ENCODE measurements at places on chromosomes 6 and 20.

- DNase-seq, result no peak
Observed at GRCh38 chr20:6764619-6765018, 2.9 kb upstream of the BMP2 start.

- DNase-seq, result peak; percentile 2
Observed at GRCh38 chr6:143707697-143708096, 29.9 kb downstream of the PHACTR2 start.

DNA sequence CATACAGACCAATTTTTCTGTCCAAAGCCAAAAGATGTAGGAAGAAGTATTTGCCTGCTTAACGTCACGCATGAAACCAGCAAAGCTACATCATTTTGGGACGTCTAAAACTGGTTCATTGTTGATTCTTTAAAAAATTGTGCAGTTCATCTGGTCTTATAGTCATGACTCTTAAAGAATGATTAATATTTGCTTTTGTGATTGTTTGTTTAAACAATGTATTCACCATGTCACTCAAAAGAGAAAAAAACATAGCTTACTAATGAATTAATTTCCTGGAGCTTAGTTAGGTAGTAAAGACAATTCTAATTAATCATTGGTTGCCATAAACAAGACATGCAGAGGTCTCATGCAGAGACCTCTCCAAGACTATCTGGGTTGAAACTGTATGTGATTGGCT is 157.3 kb downstream of the RPS12 start:
- DNase-seq, result no peak

- DNase-seq, result no peak
Observed at GRCh38 chr6:110708295-110708950, 106.8 kb downstream of the CDK19 start.

DNA sequence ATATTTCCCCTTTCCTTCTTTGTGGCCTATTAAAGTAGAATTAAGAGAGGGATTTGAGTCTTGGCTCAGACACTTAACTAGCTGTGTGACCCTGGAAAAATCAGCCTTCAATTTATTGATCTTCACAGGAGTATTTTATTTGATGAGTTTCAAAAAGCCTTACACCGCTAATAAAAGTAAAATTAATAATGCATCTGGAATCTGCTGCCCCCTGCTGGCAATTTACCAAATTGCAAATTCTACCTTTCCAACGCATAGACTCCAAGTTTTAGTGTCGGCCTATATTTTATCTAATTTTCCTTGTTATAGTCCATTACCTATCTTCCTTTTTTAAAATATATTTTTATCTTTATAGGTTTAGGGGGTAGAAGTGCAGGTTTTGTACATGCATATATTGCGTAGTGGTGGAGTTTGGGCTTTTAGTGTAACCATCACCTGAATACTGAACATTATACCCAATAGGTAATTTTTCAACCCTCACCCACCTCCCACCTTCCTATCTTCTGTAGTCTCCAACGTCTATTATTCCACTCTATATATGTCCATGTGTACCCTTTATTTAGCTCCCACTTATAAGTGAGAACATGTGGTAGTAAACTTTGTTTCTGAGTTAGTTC is 46.3 kb downstream of the GOPC start:
- peak; percentile 32 for DNase-seq

- no peak for DNase-seq
Observed at GRCh38 chr20:53355790-53356189, 237.8 kb downstream of the ZNF217 start.

DNA sequence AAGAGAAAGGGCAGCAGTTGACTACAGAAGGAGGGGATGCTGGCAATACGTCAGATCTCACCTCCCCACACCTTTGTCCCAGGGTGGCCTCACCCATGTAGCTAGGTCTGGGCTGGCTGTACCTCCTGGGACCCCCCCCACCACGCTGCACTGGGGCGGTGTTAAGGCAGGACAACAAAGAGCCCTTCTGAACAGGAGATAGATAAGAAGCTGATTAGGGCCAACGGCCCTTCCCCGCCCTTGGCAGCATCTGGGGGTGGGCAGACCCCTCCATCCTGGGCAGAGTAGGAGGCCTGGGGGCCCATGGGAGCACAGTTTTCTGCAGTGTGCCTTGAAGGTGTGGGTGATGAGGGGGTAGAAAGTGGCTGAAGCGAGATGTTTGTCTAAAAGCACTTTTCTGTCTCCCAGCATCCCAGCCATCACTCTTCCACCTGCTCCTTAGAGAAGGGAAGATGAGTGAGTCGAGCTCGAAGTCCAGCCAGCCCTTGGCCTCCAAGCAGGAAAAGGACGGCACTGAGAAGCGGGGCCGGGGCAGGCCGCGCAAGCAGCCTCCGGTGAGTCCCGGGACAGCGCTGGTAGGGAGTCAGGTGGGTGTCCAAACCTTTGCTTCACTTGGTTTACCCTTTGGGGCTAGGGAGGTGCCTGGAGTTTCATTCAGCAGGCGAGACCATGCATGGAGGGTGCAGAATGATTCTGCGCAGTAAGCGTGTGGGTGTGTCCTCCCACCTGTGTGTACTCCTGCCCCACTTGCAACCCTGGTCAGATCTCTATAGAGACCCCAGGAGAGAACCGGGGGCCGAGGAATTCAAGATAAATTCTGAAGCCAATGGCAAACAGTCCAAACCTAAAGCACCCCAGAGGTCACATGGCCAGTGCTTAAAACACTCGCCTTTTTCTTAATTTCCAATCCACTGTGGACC is 3.9 kb downstream of the HMGA1 start:
- no peak for DNase-seq

DNA sequence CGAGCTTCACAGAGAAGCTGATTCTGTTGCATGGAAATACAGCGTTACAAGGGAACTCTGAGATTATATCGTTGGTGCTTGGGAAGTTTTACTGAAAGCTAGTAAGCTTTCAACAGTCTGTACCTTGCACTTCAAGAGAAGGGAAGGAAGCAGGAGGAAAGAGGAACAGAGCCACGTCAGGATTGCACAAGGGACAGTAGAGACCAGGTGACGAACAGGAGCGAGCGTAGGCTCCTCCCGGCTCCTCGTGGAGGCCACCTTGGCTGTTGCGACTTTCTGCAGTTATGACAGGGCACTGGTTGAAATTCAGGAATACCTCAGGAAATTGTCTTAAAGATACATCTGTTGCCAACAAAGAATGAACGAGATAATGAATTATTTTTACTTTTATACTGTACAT is 18.8 kb downstream of the RTF2 start:
- no peak for DNase-seq

GRCh38 chr20:10671919-10672623 is 1.7 kb downstream of the JAG1 start:
- DNase-seq, result no peak

DNA sequence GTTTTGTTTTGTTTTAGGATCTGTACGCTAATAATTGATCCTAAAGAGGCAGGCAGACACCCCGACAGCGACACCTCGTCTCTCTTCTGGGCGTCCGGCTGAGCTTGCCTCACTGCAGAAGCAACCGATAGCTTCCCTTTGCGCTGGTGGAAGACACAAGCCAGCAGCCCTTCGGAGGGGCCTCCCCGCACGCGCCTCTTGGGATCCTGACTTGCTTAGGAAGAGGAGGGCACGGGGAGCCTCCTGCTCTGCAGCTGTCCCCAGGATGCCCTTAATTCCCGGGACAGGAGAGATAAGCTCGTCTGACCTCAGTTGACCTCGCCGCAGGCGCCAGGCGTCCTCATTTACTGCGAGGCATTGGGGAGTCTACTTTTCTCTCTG is 94.0 kb downstream of the CD83 start:
- no peak for DNase-seq

DNA sequence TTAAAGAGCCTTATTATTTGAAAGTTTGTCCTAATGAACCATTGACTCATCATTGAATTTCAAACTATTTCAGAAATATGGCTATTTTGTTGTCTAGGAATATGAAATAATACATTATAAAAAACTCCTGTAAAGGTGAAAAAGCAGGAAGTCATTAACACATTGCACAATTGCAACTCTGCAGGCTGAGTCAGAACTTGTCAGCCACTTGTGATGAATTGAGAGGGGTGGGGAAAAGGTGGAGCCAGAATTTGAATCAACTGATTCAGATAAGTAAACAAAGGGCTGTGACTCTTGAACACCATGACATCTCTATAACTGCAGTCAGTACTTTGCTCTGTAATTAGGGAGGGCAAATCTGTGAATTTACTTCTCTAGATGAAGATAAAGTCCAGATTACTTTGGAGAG is 6.0 kb downstream of the C6orf141 start:
- DNase-seq, result no peak

- no peak for DNase-seq
Observed at GRCh38 chr6:30135757-30136156, at the start of gene TRIM40. Gene TRIM40, plus strand, starts transcription at chr6:30136140. Its CDS starts 897 bp downstream, at chr6:30137037.

- no peak for DNase-seq
Observed at GRCh38 chr6:170124150-170124549, 166.7 kb downstream of the DLL1 start.

DNA sequence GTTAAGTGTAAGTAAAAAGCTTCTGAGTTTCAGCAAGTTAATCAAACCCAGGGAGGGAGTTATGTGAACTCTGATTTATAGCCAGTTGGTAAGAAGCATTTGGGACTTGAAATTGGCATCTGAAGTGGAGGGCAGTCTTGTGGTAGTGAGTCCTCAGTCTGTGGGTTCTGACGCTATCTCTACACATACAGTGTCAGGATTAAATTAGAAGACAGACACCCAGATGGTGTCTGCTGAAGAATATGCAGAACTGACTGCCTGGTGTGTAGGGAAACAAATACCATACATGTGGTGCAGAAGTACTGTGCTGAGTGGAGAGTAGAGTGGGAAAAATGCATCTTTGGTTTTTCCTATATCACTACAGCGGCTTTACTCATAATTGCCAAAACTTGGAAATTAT is 43.5 kb upstream of the PLN start:
- no peak for DNase-seq

DNA sequence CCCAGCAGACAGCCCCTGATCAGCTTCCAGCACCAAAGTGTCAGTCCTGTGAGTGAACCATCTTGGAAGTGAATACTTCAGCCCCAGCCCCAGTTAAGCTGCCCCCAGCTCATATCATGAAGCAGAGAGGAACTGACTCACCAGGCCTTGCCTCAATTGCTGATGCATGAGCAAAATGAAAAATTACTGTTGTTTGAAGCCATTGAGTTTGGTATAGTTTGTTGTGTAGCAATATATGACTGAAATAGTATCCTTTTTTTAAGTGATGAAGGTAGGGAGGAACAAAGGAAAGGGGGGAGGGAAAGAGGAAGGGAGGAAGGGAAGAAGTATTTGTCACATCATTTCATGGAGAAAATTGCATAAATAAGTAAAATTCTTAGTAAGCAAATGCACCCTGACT is 266.4 kb downstream of the MAFB start:
- no peak for DNase-seq

GRCh38 chr20:41259309-41259708 is 58.2 kb downstream of the ZHX3 start:
- DNase-seq, result no peak

Measured in CD4-positive, alpha-beta T cell treated with Interferon alpha-2 for 1 hour (primary cell).